ENCODE measurements at places on chromosomes 12 and 14.

DNA sequence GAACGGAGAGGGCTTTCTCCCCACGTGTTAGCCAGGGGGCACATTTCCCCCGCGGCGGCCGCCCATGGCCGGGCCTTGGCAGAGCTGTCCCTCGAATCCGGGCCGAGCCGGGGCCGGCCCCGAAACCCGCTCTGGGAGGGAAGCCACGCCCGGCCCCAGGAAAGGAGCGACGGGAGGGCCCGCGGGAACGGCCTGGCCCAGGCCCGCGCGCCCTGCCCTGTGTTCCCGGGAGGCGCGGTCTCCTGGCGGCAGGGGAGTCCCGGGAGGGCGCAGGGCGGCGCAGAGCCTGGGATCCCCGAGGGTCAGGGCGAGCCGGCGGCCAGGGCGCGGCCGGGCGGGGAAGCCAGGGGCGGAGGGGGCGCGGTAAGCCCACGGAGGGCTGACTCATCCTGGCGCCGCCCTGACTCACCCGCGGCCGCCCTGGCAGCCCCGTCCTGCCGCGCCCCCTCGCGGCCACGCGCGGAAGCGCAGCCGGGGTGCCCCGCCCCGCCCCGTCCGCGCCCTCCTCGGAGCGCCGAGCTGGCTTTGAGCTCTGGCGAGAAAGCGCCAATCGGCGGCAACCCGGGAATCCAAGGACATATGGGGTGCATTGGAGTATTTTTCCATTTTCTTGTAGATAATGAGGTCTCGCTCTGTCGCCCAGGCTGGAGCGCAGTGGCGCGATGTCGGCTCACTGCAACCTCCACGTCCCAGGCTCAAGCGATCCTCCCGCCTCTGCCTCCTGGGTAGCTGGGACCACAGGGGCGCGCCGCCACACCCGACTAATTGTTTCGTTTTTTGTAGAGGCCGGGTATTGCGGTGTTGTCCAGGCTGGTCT is 31.8 kb upstream of the PLEKHG6 start:
- peak; percentile 88 for DNase-seq

- no peak for DNase-seq
Measured at GRCh38 chr12:75714462-75715322, 203.3 kb upstream of the KRR1 start.

DNA sequence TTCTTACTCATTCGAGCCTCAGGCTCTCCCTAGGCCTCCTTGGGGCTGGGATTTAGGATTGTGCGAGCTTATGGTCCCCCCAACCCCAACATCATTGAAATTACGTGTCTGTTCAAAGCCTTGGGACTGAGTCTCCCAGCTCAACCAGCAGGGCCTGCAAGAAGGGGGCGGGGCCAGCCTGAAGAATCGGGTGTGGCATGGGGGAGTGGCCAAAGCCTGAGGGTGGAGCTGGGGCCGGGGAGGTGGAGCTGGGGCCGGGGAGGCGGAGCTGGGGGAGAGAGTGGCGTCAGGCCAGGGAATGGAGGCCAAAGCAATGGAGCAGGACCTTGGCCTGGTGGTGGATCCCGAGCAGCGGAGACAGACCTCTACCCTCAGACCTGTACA is 24.3 kb upstream of the HSPB8 start:
- no peak for DNase-seq

DNA sequence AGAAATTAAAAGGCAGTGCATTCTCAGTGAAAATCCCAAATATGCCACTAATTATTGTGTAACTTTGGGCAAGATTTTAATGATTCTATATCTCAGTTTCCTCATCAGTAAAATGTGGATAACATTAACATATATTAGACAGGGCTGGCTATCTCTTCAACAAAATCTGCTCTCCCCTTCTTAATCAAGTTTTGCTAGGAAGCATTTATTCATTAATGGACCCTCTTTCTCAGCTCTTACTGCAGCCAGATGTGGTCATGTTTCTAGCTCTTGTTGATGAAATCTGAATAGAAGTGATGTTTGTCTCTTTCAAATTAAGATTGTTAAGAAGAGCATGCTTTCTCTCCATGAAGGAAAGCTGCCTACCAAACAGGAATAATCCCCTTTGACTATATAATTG is 84.4 kb upstream of the PPFIA2 start:
- DNase-seq, result no peak

- no peak for DNase-seq
Measured at GRCh38 chr12:103712216-103712615, 125.1 kb downstream of the STAB2 start.

DNA sequence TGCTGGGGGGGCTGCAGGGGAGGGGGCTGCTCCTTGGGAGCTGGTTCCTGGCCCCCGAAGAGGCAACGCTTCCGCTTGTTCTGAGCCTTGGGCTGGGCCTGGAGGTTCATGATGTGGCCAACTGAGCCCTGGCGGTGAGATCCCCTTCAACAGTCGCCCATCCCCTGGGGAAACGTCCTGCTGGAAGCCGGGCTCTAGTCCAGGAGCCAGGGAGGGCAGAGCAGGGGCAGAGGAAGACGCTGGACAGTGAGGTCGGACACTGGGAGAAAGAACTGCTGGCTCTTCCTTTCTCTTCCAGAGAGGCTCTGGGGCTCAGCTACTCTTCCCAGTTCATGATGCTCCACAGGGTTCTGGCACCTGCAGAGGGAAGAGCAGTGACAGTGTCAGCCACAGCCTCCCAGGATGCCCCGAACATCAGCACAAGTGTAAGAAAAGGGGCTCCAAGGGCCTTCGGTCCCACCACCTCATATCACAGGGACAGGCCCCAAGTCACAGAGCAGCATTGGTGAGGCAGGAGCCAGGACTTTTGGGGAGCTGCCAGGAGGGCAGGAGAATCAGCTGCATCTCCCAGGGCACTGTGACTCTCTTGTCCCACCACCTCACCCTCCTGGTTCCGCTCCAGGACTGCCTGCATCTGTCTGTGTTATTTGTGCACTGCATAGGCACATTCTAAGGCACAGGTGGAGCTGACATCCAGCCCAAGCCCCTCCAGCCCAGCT is 25.9 kb upstream of the PNMA1 start:
- no peak for DNase-seq

DNA sequence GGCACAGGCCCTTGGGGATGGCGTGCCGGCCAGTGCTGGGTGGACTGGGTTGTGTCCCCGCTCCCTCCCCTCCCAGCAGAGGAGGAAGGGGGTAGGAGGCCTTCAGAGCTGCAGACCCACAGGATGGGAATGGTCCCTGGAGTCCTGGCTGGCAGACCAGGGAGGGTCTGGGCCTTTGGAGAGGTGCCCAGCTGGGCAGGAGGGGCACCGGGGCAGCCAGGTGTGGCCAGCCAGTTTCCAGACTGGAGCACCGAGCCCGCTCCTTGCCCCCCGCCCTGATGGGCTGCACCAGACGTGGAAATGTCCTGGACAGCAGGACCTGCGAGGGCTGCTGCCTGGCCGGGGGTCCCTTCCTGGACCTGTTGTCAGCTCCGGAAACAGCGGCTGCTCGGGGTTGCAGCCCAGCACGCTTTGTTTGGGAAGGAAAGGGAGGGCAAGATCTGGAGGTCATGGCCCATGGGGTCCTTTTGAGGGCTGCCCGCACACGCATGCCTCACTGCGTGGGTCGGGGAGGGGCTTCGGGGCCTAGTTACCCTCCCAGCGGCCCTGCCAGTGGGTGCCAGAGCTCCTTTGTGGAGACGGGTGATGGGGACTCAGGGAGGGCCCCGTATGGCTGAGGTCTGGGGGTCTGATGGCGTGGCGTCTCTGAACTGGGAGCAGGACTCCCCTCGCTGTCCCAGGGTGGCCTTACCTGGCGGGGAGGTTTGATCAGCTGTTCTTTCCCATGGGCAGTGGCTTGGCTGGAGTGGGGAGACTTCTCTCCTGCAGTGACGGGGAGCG is 9.1 kb downstream of the KIF26A start:
- DNase-seq, result no peak

DNA sequence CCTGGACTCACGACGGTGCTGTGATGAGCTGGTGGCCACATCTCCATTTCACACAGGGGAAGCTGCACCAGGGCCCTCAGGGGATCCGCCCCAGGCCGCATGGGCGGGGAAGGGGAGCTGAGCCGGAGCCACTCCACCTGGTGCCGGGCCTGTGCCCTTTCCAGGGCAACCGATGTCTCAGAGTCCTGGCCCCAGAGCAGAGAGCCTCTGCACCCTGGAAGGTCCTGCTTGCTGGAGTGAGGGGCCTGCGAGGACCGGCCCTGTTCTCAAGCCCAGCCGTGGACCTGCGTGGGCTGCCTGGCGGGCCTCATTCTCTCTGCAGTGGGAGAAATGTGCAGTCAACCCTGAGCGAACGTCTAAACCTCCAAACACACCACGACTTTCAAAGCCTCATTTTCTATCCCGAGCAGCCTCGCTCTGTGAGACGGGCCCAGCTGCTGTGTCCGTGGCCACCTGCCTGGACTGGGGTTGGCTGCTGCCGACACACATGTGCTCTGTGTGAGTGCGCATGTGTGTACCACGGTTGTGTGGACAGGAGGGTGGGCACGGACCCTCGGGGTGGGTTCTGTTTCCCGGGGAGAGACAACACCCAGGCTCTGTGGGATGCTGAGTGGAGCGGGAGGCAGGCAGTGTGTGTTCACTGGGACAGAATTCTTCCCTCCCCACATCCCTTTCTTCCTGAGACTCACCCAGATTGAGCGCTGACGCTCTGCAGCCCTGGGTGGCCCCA is 163.5 kb downstream of the KIF26A start:
- DNase-seq, result no peak

GRCh38 chr14:101226603-101227425 is 323.3 kb upstream of the RTL1 start:
- DNase-seq, result no peak

DNA sequence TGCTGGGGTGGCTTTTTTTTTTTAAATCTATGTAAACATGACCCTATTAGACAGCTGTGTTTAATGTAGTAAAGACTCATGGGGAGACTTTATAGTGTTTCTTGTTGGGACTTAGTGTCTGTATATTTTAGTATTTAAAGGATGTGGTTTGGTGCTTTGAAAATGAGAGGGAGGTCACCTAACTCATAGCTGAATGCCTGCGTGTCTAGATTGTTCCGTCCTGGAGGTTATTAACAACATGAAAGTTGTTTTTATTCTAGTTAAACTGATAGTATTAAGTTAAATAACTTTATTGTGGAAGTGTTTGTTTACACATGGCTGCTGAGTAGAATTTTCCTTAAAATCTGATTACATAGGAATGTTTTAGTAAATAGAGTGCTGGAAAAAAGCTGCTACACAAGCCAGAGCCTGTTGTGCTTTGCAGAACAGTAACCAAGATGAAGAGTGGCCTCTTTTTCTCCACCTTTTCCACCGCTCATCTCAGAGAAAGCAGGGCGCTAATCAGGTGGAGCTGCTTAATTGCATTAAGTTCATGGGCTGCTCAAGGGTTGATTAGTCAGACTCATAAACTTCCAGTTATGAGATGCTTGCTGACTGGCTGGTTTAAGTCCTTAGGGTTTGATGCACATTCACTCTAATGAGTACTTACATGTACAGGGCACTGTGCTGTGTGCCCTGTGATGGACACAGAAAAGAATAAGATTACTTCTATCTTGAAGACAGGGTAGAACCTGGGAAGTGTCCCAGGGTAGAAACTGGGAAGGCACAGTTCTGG is 62.7 kb downstream of the FBXO34 start:
- DNase-seq, result no peak

GRCh38 chr14:79395061-79395460 is 816.2 kb downstream of the DIO2 start:
- no peak for DNase-seq

GRCh38 chr14:36585100-36585499 is 2.7 kb upstream of the NKX2-8 start:
- no peak for DNase-seq

- DNase-seq, result no peak
Measured at GRCh38 chr14:92529903-92530302, 16.3 kb downstream of the RIN3 start.

DNA sequence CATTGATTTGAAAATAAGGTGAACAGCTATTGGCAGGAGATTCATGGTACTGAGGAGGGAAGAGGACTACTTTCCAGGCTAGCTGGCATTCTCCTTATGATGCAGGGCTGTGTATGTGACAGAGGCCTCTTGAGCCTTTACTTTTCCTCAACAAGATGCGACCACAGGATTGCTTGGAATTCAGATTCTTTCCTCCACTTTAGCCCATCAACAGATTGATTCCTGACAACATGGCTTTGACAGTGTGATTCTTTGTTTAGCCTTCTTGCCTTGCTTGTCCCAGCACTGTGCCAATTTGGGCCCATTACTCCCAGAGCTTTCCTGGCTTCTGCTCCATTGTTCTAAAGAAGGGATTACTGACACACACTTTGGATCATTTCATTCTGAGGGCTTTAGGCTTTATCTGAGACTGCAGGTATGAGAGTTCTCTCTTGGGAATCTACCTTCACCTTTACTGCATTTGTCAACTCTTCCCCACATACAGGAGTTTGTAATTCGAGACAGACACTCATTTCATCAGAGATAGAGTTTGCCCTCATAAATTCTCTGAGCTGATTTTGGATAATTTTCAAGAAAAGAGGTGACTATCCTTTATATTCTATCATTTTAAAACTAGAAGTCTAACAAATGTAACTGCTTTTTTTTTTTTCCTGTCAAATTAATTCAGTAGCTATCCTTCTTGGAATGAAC is 206.4 kb upstream of the GZMB start:
- no peak for DNase-seq

- DNase-seq, result peak; percentile 58
Measured at GRCh38 chr12:49538510-49539403, at the start of gene KCNH3. KCNH3 (plus strand) TSS chr12:49539030; CDS start chr12:49539417, 387 bp downstream.

DNA sequence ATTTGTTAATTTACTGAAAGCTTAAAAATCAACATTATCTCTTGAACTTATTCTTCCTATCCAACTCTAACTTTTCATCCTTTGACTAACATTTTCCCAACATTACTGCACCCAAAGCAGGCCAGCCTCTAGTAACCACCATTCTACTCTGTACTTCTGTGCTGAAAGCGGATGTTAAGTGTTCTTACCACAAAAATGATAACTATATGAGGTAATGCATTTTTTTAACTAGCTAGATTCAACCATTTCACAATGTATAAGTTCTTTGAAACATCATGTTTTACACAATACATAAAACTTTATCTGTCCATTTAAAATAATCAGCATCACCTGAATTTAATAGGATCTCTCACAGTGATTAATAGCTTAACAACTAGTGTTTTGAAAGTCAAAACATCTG is 468.5 kb upstream of the MGAT4C start:
- DNase-seq, result no peak

Measured in stimulated activated CD8-positive, alpha-beta memory T cell treated with anti-CD3 and anti-CD28 coated beads, Interleukin-15, amount 100 ng/mL, for 24 hours (primary cell).